ENCODE measurements at places on chromosomes 5 and 9.

DNA sequence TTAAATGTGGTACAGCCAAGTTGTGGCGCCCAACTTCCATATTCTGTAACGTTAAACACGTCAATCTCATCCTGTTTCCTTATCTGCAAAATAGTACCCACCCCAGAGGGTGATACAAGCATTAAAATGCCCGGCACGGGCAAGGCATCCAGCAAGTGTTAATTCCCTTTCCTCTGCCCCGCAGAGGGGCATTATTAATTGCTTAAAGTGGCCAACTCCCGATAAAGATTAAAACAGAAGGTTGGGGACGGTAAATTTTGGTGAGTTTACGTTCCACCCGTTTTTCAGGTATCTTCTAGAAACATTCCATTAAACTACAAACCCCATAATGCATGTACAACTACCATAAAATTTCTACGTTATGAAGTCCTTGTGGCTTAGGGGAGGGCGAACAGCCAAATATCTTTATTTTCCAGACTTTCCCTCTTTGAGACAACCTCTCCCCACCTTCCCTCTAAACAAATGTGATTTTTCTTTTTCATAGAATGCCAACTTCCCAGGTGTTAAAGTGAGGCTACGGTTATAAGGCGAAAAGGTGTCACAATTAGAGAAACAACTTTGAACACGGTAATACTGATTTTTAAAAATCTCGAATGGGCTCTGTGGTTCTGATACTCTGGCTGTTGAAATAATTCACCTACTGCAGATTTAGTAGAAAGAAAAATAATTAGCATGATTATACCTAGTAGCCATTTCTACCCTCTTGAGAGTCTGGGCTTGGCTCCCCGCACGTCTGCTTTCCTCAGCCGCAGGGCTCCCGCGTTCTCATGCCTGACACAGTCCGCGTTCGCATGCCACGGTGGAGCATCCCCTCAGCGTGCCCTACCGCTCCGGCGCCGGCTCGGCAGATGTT lies 1.2 kb upstream of the GPBP1 start:
- DNase-seq = no peak

- no peak for DNase-seq
Measured at GRCh38 chr9:125505988-125506438, 201.0 kb downstream of the MAPKAP1 start.

- DNase-seq = peak; percentile 49
Measured at GRCh38 chr9:93003552-93004407, 54.7 kb upstream of the SUSD3 start.

- no peak for DNase-seq
Measured at GRCh38 chr5:125713109-125713805, 710.0 kb upstream of the GRAMD2B start.

DNA sequence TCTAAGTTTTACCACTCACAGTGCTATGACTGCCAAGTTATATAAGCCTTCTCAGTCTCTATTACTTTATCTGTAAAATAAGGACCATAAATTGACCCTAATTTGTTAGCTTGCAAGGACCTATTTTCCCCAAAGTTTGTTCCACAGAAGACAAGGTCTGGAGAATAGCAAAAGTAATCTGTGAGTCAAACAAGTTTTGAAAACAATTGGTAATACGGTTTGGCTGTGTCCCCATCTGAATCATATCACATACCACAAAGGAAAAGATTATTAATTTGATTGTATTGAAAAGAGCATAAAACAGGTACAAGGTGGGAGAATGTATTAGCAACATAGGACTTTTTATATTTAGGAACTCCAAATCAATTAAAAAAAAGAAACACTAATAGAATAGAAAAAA lies 124.0 kb upstream of the TARS1 start:
- no peak for DNase-seq

- DNase-seq = no peak
Measured at GRCh38 chr9:4486176-4486575, 4.1 kb upstream of the SLC1A1 start.

DNA sequence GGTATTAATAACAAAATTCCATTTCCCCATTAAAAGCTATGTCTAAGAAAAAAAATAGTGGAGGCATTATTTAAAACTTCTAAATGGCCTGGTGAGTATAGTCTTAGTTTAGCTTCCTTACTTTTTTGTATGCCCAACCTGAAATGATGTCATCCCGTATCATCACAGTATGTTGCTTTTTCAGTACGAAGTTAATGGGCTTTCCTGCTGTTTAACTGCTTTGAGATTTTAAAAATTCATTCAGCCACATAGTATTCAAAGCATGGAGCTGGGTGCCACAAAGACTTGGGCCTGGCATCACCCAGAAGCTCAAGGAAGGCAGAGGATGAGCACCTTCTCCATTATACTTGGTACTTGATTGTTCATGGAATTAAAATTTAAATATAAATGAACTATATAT lies 7.4 kb downstream of the F2RL2 start:
- no peak for DNase-seq

DNA sequence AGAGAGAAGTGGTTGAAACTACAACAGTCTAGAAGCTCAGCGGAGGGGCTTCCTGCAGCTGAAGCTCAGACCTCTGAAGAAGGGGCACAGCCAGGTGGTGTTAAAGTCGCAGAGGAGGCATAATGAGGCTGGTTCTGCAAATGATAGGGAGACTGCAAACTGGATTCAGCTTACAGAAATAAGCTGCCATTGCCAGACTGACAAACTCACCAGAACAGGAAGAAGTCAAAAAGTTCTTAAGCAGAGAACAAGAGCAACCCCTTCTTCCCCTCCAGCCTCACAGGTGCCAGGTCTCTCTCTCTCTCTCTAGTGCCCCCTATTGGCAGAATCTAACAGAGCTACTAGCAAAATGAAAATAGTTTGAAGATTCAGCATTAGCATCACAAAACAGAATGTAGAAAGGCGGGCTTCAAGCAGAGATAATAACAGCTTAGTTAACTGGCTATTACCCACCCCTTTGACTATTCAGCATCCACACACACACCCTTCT lies 76.7 kb downstream of the GRAMD2B start:
- no peak for DNase-seq

DNA sequence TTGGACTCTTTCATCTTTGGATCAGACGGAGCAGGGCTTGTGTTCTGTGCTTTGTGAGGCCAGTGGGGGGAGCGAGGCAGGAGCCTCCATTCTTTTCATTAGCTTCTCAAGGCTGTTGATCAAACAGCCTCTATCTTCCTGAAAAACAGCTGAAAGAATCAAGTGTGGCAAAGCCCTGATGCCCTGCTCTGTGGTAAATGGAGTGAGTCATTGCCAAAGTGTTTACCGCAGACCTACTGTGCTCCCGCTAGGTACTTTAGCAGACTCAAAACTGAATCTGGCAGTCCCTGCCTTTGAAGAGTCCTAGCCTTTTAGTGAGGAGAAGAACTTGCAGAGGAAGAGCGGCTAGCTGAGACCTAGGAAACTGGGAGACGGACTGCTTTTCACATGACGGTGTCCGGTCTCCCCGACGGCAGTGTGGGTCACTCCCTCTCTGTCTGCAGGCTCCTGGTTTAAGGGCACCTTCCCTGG lies 3.3 kb downstream of the ANKRD33B start:
- DNase-seq = no peak

- no peak for DNase-seq
Measured at GRCh38 chr9:135903358-135903656, 4.0 kb downstream of the CAMSAP1 start.

Measured in stimulated activated CD4-positive, alpha-beta T cell treated with anti-CD3 and anti-CD28 coated beads, TNF-alpha, amount 100 ng/mL, for 24 hours (primary cell).